ENCODE measurements at places on chromosomes 5 and 9.

DNA sequence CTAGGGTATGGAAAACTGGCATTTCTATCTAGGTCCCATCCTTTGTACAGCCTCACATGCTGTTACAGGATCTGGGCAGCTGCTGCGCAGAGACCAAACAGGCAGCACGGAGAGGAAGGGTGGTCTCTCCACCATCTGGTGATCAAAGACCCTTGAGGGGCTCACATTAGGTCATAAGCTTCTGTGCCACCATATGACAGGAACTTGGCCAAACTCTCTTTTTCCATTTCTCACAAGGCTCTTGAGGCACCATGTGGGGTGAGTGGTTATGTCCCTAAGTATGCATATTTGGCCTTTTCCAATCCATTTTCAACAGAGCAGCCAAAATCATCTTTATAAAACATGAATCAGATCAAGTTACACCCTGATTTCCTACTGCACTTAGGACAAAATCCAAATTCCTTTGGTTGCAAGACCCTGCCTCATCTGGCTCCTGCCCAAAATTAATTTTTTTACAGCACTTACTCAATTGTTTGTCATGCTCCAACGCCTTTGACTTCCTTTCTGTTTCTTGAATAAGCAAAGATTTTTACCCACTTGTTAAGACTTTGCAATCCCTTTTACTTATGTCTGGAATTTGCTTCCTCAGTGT, 730.0 kb downstream of the MAT2B start:
- no peak for DNase-seq

- DNase-seq: no peak
Observed at GRCh38 chr5:153713943-153714342, 223.5 kb downstream of the GRIA1 start.

DNA sequence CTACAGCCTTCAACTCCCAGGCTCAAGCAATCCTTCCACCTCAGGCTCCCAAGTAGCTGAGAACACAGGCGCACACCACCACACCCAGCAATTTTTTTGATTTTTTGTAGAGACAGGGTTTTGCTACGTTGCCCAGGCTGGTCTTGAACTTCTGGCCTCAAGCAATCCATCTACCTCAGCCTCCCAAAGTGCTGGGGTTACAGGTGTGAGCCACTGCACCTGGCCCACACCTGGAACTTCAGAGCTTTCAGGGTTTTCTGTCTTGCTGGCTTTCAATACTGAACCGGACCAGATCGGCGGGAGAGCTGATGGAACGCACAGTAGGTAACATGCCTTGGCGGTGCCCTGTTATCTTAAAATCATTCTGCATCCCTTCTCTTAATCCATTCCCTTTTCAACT, 30.8 kb downstream of the IPPK start:
- no peak for DNase-seq

- peak; percentile 63 for DNase-seq
Observed at GRCh38 chr5:160508780-160509361, 87.2 kb downstream of the PTTG1 start.

GRCh38 chr9:7273575-7273974, 515.8 kb downstream of the KDM4C start:
- DNase-seq: no peak

- DNase-seq: no peak
Observed at GRCh38 chr5:54325610-54326311, 15.4 kb upstream of the ARL15 start.

DNA sequence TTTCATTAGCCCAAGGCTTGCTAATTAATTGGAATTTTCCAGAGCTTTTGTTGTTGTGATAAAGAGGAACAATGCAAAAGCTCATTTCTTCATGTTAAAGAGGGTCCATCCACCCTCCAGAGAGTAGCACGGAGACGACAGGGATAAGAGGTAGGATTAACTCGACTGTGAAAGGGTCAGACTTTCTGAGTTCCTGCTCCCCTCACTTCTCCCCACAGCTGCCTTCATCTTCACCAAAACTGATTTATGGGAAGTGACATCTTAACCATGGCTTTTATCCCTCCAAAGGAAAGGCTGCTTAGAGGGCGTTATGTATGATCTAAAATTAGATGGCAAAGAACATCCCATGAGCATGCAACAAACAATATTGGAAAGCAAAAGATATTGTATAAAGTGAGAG, 135.5 kb downstream of the GLIS3 start:
- no peak for DNase-seq

GRCh38 chr9:26508897-26509296, 383.7 kb downstream of the CAAP1 start:
- DNase-seq: no peak

- DNase-seq: no peak
Observed at GRCh38 chr9:882416-882924, 41.0 kb downstream of the DMRT1 start.

GRCh38 chr5:123611406-123611709, 99.4 kb downstream of the CSNK1G3 start:
- no peak for DNase-seq
